Effector memory CD8-positive, alpha-beta T cell (primary cell): ENCODE measurements at places on chromosomes 6 and 20.

DNA sequence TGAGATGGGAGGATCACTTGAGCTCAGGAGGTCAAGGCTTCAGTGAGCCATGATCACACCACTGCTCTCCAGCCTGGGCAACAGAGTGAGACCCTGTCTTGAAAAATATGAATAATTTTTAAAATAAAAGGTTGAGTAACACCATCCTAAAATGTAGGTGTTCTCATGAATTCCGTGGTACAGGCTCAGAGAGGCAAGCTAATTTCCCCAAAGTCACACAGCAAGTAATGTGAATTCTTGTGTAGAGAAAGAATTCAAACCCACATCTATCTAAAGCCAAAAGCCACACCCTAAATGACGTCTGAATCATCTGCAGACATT is 80.5 kb downstream of the ZNF217 start:
- DNase-seq: no peak

DNA sequence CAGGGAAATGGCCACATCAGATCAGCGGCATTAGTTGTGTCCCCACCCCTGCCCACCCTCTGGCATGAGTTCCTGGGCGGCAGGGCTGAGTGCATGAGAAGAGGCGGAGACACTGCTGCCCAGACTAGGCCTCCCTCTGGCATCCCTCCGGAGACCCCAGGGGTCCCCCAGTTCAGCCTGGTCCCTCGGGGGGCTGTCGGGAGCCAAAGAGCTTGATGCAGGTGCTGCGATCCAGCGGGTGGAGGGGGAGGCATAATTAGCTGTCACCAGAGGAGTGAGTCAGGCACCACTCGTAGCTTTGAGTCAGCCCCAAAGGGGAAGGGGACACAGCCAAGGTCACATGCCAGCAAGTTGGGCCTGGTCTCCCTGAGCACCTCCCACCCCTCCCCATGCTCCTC is 34.5 kb downstream of the DLGAP4 start:
- no peak for DNase-seq

DNA sequence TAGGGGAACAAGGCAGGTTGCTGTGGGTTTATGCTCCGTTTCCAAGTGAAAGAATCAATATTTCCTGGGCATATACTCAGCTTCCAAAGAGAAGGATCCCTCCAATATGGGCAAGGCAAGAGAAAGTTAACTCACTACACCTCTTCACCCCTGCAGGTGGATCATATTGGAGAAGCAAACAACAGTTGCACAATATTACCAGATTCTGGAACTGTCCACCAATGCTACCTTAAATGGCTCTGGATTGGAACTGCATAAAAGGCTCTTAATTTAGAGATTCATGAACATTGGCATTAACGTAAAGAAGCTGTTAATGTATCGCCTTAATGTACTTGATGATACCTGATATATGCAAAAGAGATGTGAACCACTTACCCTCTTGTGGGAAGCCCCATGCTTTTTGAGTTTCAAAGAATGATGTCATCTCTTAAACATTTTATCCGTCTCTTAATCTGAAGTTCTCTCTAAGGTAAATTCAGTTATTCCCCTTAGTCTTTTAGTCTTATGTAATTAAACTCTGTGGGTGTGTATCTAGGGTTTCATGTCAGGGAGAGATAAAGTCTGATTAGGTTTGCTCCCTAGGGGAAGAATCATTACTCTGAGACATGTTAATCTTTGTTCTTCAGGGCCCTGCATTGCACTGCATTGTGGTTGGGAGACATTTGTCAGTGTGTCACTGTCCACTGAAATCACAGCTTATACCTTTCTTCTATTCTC is 99.5 kb downstream of the PHACTR1 start:
- no peak for DNase-seq

GRCh38 chr6:10579803-10580202 is 58.7 kb downstream of the GCNT2 start:
- DNase-seq: no peak

DNA sequence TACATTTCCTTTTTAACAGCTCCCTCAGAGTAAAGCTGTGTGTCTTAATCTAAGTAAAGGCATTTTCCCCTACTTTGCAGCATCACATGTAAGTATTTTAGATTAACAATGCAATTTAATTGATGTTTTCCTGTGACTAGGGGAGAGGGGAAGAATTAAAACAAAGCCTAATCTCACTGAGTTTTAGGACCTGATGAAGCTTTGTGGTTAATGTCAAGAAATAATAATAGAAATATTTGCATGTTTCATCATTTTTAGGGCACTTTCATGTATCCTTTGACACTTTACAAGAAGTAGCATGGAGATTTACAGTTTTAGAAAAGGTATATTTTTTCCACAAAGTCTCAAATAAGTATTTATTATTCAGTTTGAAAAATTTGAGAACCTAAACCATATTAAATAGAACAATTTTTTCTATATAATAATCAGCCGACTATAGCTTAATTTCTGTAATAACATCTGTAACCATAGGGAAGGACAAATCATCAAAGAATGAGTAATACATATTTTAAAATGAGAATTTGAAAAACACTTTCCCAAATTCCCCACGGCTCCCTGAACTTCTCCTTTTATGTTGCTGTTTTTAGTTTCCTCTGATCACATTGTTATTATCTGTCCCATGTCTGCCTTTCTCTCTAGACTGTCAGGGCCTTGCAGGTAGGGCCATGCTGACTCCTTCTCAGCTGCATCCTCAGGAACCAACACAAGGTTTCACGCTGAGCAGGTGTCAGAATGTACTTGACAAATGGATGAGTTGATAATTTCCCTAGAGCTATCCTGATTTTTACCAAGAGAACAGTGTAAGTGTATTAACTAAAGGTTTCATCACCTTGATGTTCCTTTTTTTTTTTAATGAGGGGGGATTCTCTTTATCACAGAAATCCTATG is 338.1 kb downstream of the SYNE1 start:
- DNase-seq: no peak

DNA sequence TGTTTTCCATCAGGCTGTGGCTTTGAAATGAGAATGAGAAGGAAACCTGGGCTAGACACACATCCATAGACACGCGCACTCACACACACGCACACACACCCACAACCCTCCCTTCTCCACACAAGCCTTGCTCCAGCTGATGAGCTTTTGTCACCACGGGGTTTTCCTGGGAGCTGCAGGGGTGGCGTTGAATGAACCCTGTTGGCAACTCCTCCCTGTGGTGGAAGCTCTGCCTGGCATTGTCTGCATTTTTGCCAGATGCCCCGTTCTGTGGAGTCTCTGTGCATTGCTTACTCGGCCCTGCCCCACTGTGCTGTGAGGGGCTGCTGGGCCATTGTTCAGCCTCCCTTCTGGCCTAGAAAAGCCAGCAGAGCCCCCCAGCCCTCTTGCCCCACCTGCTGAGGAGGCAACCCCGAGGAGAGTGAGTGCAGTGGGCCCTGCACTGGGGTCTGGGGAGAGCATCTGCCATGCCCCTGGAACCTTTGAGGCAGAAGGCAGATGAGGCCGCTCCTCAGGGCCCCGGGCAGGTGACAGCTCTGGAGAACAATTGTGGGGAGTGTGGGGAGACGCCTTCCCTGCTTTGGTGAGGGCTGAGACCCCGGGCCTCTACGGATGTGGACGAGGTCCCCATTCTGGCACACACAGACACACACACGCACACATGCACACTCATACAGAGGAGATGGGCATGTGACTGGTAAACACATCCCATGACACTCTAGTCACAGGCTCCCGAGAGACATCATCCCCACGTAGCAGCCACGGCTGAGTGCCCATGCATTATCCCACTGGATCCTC is 9.9 kb downstream of the ADIG start:
- no peak for DNase-seq

GRCh38 chr6:7956257-7956656 is 45.7 kb upstream of the TXNDC5 start:
- DNase-seq: no peak

DNA sequence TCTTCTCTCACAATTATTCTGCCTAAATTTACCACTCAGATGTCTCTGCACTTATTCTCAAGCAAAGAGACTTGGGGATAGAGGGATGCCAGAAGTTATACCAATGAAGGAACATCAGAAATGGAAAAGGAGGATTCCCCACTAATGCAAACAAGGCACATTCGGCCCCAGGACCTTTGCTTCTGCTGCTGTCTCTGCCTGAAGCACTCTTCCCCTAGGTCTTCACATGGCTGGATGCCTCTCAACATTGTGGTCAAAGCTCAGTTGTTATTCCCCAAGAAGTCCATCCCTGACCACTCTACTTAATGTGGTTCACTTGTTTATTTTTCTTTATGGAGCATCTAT is 508.7 kb downstream of the DOK5 start:
- no peak for DNase-seq

GRCh38 chr6:105900125-105900937 is 185.8 kb upstream of the PRDM1 start:
- DNase-seq: no peak

GRCh38 chr6:80151635-80152034 is 45.2 kb downstream of the BCKDHB start:
- no peak for DNase-seq

GRCh38 chr6:43502666-43503065 is 7.5 kb downstream of the LRRC73 start:
- no peak for DNase-seq
